ENCODE measurements at places on chromosomes 7 and 10.
A peak's percentile ranks its signal among the peaks of the same experiment; 100 is the strongest.

GRCh38 chr10:15760681-15761080 lies 41.0 kb upstream of the ITGA8 start:
- DNase-seq = no peak

GRCh38 chr7:82521906-82522445 lies 78.4 kb upstream of the CACNA2D1 start:
- DNase-seq = no peak

DNA sequence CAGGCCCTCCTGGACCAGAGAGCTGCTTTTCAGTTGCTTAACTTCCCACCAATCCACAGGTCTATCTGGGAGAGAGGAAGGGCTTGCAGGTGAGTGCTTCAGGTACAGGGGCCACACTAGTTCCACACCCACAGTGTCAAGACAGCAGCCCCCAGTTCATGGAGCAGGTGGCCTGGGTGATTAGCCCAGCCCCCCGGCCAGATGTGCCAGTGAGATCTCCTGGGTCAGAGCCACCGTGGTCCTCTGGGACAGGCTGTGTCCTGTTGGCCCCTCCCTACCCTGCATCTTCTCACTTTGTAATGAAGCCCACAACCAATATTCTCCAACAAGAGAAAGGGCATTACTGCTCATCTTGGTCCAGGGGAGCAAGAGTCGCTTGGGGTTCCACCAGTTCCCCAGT lies 30.6 kb downstream of the DRGX start:
- no peak for DNase-seq

GRCh38 chr10:13348216-13349017 lies at the start of gene SEPHS1:
TSS of gene SEPHS1 (minus strand) at chr10:13348293. CDS start at chr10:13344950, 3,343 bp downstream.
- peak; percentile 74 for DNase-seq

GRCh38 chr10:133373174-133374090 lies at the start of gene ECHS1:
TSS of gene ECHS1 (minus strand) at chr10:133373354. CDS start at chr10:133373333, 21 bp downstream.
- peak; percentile 85 for DNase-seq

GRCh38 chr10:1048349-1048731 lies 579 bp downstream of the IDI1 start:
- DNase-seq = no peak

- DNase-seq = no peak
These were observed 57.0 kb downstream of the PRKAG2 start for GRCh38 chr7:151819866-151820265.

- DNase-seq = no peak
These were observed 70.8 kb upstream of the SLC13A1 start for GRCh38 chr7:123270570-123270969.
